Umbilical cord (tissue), 2 donors: ENCODE measurements at places on chromosomes 3 and 15.

DNA sequence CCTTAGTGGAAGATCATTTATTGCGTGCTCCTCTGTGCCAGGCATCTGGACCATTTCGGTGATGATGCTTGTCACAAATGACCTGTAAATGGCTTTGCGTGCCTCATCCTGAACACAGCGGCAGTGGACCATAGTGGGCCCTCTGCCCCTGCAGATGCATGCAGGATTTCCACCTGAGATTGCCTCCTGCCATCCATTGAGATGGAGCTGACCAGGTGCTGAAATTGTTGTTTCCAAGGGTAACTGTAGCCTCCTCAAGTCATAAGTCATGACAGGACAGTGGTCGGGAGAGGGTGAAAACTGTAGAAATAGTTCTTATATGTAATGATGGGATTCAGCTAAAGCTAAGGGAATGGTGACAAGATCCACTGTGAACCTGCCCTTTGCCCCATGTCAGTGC is 35.5 kb downstream of the CLSTN2 start:
- no peak for DNase-seq

GRCh38 chr15:29516929-29517328 is 247.3 kb upstream of the NSMCE3 start:
- DNase-seq = no peak

- no peak for DNase-seq
These were observed 70.2 kb upstream of the DGKG start for GRCh38 chr3:186432189-186432588.

- DNase-seq = no peak
These were observed 51.9 kb upstream of the TMEM115 start for GRCh38 chr3:50411229-50411628.

GRCh38 chr3:17234382-17234781 is 349.6 kb downstream of the PLCL2 start:
- no peak for DNase-seq

DNA sequence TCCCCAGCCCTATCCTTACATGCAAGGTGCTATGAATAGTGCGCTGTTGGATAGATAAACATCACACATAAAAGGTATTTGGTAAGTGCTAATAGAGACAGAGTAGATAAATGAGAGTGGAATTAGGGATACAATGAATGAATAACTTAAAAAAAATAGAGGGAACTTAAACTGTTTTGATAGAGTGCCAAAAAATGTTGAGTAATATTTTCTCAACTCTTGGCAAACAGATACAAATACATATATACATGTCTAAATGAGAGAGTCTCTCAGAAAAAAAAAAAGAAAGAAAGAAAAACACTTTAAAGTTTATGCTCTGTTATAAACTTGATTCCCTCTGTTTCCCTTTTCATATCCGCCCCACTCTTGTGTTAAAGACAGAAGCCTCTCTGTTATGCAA is 667.4 kb downstream of the ROBO2 start:
- DNase-seq = no peak

- no peak for DNase-seq
These were observed 115.0 kb downstream of the STAG1 start for GRCh38 chr3:136637176-136637575.

DNA sequence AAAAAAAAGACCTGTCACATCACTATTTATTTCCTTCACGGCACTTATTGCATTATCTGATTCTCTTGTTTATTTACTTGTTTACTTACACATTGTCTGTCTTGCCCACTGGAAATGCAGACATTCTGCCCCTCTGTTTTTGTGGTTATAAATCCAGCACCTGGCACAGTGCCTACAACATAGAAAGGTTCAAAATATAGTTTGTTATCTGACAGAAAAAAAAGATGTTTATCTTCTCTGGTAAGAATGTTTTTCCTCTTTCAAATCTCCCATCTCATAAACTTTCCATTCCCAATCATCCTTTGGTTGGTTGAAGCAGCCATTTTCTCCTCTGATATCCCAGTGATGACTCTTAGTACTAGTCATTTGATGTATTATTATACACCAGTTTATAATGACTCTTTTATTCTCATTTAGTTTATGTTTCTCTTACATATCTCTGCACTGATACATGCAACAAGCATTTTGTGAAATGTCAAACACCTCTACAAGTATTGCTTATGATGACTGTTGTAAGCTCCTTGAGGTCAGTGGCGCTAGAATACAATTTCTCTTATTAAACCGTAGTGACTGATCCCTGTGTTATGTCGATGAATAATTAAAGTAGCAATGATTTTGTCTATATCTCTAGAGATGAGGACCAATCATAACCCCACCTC is 398.4 kb upstream of the TBL1XR1 start:
- DNase-seq = no peak

DNA sequence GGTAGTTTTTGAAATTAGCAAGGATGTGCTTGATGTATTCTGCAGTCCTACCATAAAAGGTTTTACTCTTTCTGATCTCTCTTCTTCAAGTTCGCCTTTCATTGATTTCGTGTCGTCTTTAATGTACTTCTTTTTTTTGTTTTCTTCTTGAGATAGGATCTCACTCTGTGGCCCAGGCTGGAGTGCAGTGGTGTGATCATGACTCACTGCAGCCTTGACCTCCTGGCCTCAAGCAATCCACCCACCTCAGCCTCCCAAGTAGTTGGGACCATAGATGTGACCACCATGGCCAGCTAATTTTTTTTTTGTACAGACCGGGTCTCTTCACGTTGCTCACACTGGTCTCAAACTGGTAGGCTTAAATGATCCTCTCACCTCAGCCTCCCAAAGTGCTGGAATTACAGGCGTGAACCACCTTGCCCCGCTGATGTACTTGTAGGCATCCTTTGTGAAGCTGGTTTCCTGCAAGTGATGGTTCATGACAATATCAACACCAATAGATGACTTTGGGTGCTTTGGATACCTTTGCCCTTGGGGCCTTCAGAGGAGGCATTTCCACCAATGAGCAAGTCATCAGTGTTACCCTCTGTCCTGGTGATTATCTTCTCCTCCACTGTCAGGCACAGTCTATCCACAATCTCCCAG is 28.9 kb upstream of the RNF7 start:
- DNase-seq = no peak

DNA sequence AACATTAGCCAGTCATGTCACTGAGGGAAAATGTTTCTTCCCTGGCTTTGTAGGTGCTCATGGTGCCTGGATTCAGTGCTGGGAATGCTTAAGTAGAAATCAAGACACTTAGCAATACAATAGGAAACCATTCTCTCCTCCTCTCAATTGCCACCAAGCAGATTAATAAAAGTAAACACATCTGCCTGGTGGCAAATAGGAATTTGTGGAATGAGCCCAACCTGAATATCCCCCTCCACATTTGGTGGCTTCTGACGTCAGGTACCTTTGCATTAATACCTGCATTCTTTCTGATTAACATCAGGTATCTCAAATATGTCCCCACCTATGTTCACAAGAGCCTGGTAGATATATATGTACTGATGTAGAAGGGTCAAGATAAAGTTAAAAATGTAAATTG is 42.7 kb downstream of the PPP2R3A start:
- DNase-seq = no peak

- no peak for DNase-seq
These were observed 57.0 kb downstream of the MLH1 start for GRCh38 chr3:37050282-37050681.

- DNase-seq = no peak
These were observed 371.2 kb upstream of the ROBO2 start for GRCh38 chr3:76668653-76669052.

GRCh38 chr3:127899200-127899599 is 15.8 kb upstream of the KBTBD12 start:
- no peak for DNase-seq

- DNase-seq = peak; percentile 70
These were observed 1037.9 kb downstream of the ROBO1 start for GRCh38 chr3:78729946-78730345.

GRCh38 chr3:101020351-101021015 is 27.3 kb upstream of the ABI3BP start:
- DNase-seq = no peak

- no peak for DNase-seq
These were observed 16.9 kb upstream of the ALCAM start for GRCh38 chr3:105349684-105350387.

DNA sequence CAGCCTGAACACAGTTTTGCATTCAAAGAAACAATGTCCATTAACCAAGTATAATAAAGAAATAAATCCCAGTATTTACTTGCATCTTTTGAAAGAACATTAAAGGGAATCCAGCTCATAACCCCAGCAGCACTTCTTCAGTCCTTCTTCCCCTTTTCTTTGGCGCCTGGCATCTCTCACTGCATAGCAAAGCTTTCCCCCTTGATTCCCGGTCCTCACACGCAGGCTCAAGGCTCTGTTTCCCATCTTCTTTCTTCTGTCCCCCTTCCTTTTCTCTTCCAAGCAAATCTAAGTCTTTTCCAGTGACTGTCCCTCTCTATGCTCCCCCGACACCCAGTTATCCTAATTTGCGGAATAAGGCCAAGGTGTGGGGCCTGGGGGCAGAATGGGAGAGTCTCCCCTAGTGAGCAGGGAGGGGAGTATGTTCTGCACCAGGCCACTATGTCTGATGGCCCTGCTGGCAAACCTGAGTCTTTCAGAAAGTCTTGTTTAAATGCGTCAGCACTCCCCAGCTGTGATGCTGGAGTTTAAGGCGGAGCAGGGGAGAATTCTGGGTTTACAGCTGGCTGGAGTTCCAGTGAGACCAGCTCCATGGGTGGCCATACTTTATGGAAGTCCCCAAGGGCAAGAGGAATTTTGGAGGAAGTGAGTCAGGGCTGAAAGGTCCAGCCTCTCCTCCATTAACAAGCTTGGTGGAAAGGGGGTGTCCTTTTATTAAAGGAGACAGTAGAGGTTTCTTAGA is 42.1 kb downstream of the GOLGA6A start:
- DNase-seq = peak; percentile 89

GRCh38 chr3:172181932-172182586 is 142.7 kb downstream of the FNDC3B start:
- no peak for DNase-seq

- DNase-seq = no peak
These were observed 325.4 kb upstream of the AGTR1 start for GRCh38 chr3:148372206-148372875.

GRCh38 chr3:69683082-69683806 is 56.0 kb upstream of the MITF start:
- DNase-seq = no peak

DNA sequence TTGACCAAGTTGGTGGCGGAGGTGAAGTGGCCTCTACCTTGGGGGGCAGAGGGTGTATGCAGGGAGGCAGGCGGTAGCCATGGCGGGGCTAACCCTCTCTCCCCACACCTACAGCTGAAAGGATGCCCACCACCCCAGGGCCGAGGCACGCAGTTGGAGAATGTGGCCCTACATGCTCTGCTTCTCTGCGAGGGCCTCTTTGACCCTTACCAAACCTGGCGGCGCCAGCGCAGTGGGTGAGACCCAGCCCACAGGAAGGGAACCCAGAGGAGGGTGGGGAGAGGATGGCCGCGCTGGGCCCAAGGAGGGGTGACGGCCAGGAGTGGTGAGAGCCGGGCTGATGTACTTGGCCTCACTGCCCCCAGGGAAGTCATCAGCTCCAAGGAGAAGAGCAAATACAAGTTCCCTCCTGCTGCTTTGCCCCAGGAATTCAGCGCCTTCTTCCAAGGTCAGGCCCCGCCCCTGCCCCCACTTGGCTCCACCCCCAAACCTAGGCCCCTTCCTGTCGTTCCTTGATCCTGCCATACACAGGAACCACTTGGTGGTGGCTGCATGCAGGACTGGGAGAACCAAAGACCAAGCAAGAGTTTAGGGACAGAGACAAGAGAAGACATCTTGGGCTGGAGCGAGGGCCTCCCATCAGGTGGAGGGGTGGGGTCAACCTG is 9.8 kb downstream of the NBEAL2 start:
- DNase-seq = no peak
